Pancreas (tissue), 10 donors: ENCODE measurements at places on chromosomes 16 and 17. TPM values are rescaled to one million over a fixed set of nuclear protein-coding genes. Genes with fewer than 3 reads are reported as not detected.

FOXC2 gene
- not detected for total RNA-seq

ALOXE3 gene
- total RNA-seq: not detected

COPZ2 gene
- 10.8 TPM for total RNA-seq

PRCD gene
- 0.55 TPM for total RNA-seq

RHBDL3 gene
- total RNA-seq: 0.34 TPM

HOXB13 gene
- not detected for total RNA-seq

EVI2A gene
- 8.5 TPM for total RNA-seq

GJC1 gene
- total RNA-seq: 3.1 TPM

EFCAB5 gene
- 0.09 TPM for total RNA-seq

KRT39 gene
- not detected for total RNA-seq

CPHXL2 gene
- total RNA-seq: not detected

KRT12 gene
- not detected for total RNA-seq

GDPD1 gene
- 1.6 TPM for total RNA-seq

GRCh38 chr16:17552351-17552750 is 81.6 kb upstream of the XYLT1 start:
- no peaks in the 10 kb centered on the region for H3K27me3 ChIP-seq
- no peak overlapping the region for H3K4me3 ChIP-seq
- H3K27ac ChIP-seq: no peak overlapping the region

DNA sequence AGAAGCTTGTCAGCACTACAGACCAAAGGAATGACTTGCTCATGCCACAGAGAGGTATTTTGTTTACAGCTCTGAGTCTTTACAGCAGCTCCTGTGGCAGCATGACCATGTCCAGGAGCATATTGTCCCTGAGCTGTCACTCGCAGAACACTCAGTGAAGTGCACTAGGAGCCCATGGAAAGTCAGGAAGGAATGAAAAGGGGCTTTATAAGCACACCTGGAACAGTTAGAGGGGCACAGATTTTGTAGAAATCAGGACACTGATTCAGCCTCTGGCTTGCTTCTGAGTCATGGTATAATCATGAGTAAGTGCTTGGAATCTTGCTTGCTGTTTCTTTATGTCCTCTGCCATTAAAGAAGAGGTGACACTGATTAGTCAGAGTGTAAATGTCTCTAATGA is 41.0 kb downstream of the TADA2A start:
- no peak for DNase-seq
- no peak overlapping the region for H3K27ac ChIP-seq
- no peaks in the 10 kb centered on the region for H3K4me1 ChIP-seq
- H3K4me3 ChIP-seq: no peak overlapping the region

DNA sequence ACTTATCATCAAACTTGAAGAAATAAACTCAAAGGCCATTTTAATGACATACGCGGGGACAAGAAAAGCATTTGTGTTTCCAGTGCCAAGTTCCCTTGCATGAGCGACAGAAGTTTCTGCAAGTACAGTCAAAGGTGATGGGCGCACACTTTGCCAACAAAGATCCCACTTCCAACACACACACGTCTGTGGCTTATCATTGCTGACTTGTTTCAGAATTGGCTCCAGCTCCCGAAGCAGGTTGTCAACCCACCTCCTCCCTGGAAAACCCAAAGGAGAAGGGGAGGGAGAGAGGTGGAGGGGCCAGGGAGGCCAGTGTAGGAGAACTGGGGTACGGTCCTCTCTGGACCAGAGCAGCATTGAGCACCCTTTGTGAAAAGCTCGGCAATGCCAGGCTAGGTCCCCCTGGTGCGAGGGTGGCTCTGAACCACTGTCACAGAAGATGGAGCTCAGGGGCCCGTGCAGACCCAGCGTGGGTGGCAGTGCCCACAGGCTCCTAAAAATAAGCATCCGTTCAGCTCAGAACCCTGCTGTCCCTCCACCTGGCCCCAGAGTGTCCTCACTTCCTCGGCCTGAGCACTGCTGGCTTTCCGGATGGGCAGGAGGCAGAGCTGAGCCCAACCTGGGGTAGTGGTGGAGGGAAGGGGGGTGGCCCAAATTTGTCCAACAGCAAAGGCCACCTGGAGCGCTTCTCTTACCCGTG is 33.2 kb downstream of the RBFOX3 start:
- no peaks in the 10 kb centered on the region for H3K27me3 ChIP-seq
- no peak for DNase-seq
- H3K27ac ChIP-seq: no peak overlapping the region
- H3K4me1 ChIP-seq: no peaks in the 10 kb centered on the region

DNA sequence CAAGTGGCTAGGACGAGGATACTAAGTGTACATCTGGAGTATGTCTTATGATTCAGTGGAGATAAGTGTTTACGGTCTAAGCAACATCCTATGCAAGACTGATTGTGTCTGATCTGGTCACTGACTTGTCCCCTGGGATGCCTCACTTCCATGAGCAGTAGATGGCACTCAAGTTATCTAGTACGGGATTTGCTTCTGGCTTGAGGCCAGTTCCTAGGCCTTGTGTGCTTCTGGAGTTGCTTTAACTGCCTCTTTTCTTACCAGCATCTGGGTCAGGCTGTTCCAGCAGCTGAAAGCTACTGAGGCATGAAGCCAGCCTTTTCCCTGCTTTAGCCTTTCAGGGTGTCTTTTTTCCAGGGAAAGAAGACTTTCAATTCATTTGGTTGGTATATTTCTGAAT is 23.0 kb downstream of the SUPT6H start:
- no peak for DNase-seq
- H3K4me3 ChIP-seq: no peak overlapping the region
- H3K4me1 ChIP-seq: no peaks in the 10 kb centered on the region

GRCh38 chr16:78988361-78988969 is 612.1 kb downstream of the MAF start:
- H3K4me3 ChIP-seq: no peak overlapping the region
- no peaks in the 10 kb centered on the region for H3K27me3 ChIP-seq
- no peaks in the 10 kb centered on the region for H3K36me3 ChIP-seq
- no peak for DNase-seq
- H3K4me1 ChIP-seq: no peaks in the 10 kb centered on the region

- no peaks in the 10 kb centered on the region for H3K27me3 ChIP-seq
- H3K4me1 ChIP-seq: no peaks in the 10 kb centered on the region
- H3K36me3 ChIP-seq: no peaks in the 10 kb centered on the region
- H3K4me3 ChIP-seq: no peak overlapping the region
Measured at GRCh38 chr17:64315032-64315490, 52.0 kb upstream of the TEX2 start.

- H3K27me3 ChIP-seq: no peaks in the 10 kb centered on the region
- no peak for DNase-seq
- no peak overlapping the region for H3K27ac ChIP-seq
- H3K36me3 ChIP-seq: no peaks in the 10 kb centered on the region
Measured at GRCh38 chr17:47119746-47120520, 69.2 kb downstream of the CDC27 start.

DNA sequence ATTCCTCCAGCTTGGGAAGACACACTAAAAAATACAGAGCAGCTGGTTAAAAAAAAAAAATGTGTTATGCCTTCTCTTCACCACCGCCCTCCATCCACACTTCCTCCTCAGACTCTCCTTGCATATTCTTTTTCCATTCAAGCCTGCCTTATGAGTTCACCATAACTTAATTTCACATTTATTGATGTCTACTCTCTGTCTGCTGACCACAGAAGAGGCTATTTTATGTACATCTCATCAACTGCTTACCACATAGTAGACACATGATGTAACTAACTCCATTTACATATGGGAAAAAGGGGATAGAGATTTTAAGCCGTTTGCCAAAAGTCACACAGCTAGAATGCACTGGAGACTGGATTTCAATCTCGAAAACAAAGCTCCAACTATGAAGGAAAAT is 409.8 kb downstream of the CDH11 start:
- H3K27ac ChIP-seq: no peak overlapping the region
- no peak for DNase-seq
- H3K27me3 ChIP-seq: no peaks in the 10 kb centered on the region
- H3K4me1 ChIP-seq: no peaks in the 10 kb centered on the region

DNA sequence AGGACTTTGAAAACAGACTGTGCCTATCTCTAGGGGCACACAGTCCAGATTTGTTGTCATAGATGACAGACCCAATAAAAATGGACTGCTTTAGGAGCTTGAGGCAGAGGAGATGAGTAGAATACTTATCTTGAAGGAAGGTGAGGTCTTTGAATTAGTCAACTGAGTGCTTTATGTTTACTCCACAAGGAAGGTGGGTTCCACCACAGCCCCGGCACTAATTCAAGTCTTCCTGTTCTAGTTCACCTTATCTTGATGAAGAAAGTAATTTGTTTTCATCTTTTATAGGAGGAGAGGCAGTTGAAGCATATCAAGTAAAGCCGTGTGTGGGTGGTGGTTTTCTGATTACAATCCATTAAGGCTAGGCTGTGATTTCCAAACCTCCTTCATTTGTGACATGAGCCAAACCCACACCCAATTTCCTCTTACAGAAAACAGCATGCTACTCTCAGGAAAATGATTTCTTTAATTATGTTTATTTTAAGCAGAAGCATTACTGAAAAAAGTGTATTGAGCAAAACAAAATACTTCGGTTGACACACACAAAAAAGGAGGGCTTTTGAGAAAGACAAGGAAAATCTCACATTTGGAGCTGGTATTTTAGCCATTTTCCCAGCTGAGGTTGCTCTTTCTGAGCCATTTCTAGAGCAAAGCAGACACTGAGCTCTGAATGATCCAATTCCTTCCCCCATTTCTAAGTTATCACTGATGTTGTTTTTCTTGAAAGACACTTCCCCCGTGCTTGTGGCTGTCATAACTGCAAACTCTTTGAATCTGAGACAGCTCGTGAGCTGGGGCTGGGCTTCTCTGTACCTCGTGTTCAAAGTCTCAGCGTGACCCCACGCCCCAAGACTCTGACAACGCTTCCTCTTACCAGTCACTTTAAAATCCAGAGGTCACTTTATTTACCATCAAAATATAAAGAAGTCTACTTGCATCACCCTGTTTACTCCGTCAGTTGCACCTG is 35.4 kb downstream of the CDRT15 start:
- no peak for DNase-seq
- no peaks in the 10 kb centered on the region for H3K36me3 ChIP-seq

DNA sequence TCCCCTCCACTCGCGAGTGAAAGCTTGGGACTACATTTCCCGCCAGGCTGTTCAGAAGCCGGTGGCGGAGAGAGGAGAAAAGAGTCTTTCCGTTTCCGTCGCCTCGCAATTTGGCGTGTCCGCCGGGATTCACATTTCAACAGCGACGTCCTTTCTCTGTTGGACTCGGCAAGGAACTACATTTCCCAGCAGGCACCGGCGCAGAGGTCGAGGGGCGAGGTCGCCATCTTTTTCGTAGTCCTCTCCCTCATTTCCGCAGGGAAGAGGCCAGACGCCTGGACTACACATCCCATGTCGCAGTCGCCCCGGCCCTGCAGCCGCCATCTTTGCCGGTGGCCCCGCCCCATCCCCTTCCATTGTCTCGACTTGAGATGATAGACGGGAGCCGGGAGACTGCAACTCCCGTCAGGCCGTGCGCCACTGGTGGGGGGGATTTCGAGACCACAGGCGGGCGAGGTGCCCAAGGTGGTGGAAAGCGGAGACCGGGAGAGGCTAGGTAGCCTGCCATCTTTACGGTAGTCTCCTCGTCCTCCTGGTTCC is 882 bp upstream of the FBXL19 start:
- peak overlapping the region; percentile 70 for H3K4me3 ChIP-seq
- no peaks in the 10 kb centered on the region for H3K27me3 ChIP-seq
- no peaks in the 10 kb centered on the region for H3K4me1 ChIP-seq

GRCh38 chr17:79020631-79021301 is 3.2 kb upstream of the C1QTNF1 start:
- H3K4me3 ChIP-seq: no peak overlapping the region
- peak overlapping the region; percentile 68 for H3K27ac ChIP-seq
- H3K36me3 ChIP-seq: no peaks in the 10 kb centered on the region
- peaks cover 9% of the 10 kb centered on the region for H3K4me1 ChIP-seq
- no peaks in the 10 kb centered on the region for H3K27me3 ChIP-seq

GRCh38 chr16:87802670-87803069 is 36.9 kb upstream of the KLHDC4 start:
- DNase-seq: no peak
- no peaks in the 10 kb centered on the region for H3K27me3 ChIP-seq
- H3K27ac ChIP-seq: no peak overlapping the region
- no peaks in the 10 kb centered on the region for H3K4me1 ChIP-seq
- no peaks in the 10 kb centered on the region for H3K36me3 ChIP-seq
- no peak overlapping the region for H3K4me3 ChIP-seq

- H3K4me3 ChIP-seq: peak overlapping the region; percentile 66
- peak; percentile 83 for DNase-seq
- no peaks in the 10 kb centered on the region for H3K4me1 ChIP-seq
- no peaks in the 10 kb centered on the region for H3K36me3 ChIP-seq
- peak overlapping the region; percentile 70 for H3K27ac ChIP-seq
Measured at GRCh38 chr17:1490643-1491442, 1.6 kb downstream of the MYO1C start.

DNA sequence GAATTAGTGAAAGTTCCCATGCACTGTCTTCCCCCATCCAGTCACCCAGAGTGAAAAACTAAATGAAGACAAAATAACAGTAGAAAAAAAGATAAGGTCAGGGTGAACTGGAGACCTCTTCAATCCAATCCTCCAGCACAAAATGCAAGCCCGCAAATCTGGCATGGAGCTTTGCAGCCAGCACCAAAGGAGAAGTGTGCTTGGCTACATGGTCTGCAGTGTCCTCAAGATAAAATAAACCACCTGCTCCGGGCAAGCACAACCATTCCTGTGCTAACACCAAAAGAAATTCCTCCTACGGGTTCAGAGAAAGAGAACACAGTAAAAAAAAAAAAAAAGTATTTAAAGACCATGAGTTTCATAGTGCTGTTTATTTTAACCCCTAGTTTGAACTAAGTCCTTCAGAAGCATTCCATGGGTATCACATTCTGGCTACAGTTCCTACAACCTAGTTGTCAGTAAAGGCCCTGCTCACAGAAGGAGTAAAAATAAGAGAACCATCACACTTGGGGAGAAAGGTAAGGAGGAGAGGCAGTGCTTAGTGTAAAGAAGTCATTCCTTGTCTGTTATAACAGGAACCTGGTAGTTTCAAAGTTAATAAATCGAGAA is 109.1 kb downstream of the GAS7 start:
- no peak for DNase-seq
- H3K36me3 ChIP-seq: no peaks in the 10 kb centered on the region
- no peaks in the 10 kb centered on the region for H3K27me3 ChIP-seq
- no peaks in the 10 kb centered on the region for H3K4me1 ChIP-seq

GRCh38 chr16:31081428-31082351 is 7.1 kb downstream of the PRSS53 start:
- no peaks in the 10 kb centered on the region for H3K36me3 ChIP-seq
- H3K27me3 ChIP-seq: no peaks in the 10 kb centered on the region
- no peak overlapping the region for H3K27ac ChIP-seq
- H3K4me3 ChIP-seq: no peak overlapping the region

DNA sequence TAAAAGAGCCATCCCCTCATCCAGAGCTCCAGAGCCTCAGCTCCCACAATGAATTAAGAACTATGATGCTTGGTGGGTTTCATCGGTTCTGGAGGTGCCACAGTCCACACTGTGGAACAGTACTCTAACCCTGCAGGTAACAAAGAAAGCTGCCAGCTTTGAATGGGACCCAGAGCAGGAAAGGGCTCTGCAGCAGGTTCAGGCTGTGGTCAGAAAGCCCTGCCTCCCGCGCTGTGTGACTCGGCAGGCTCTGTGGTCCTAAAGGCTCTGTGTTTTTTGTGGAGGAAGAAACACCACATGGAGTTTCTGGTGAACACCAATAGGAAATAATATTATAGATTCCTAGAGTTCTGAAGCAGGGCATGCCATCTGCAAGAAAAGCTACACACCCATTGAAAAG is 32.5 kb downstream of the MRPS23 start:
- no peak for DNase-seq
- no peaks in the 10 kb centered on the region for H3K27me3 ChIP-seq
- H3K4me1 ChIP-seq: no peaks in the 10 kb centered on the region
- no peak overlapping the region for H3K4me3 ChIP-seq

GRCh38 chr16:77298418-77299360 is 99.5 kb downstream of the SYCE1L start:
- no peak for DNase-seq
- no peak overlapping the region for H3K4me3 ChIP-seq
- no peaks in the 10 kb centered on the region for H3K4me1 ChIP-seq
- no peak overlapping the region for H3K27ac ChIP-seq
- H3K36me3 ChIP-seq: no peaks in the 10 kb centered on the region
- H3K27me3 ChIP-seq: no peaks in the 10 kb centered on the region
